ENCODE measurements at places on chromosomes 7 and 10.
A peak's percentile ranks its signal among the peaks of the same experiment; 100 is the strongest.

- DNase-seq, result no peak
These were observed 41.3 kb downstream of the ARID5B start for GRCh38 chr10:61942604-61943461.

GRCh38 chr10:79376078-79376628 is 28.9 kb downstream of the PPIF start:
- no peak for DNase-seq

GRCh38 chr7:139127648-139128047 is 18.1 kb upstream of the ZC3HAV1 start:
- no peak for DNase-seq

DNA sequence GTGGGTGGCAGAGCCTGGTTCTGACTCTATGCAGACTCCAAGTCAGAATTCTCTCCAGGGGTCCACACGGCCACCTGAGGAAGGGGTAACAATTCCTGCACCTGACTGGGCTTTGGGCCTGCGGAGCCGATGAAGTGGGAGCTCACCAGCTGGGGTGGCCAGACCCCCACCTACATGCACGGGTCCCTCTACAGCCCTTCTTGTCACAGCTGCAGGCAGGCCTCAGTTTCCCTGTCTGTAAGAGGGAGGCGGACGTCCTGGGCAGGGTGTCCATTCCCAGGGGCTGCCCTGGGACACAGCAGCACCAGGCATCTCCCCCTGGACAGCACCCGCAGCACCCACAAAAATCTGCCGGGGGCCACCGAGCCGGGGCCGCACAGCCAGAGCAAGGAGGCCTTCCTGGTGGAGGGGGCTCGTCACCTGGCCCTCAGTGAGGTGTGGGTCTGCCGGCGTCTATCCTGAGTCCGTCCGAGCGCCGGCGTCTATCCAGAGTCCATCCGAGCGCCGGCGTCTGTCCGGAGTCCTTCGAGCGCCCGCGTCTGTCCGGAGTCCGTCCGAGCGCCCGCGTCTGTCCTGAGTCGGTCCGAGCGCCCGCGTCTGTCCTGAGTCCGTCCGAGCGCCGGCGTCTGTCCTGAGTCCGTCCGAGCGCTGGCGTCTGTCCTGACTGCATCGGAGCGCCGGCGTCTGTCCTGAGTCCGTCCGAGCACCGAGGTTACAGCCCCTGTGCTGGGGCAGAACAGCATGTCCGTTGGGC is 65.1 kb downstream of the PDGFA start:
- no peak for DNase-seq

- DNase-seq, result no peak
These were observed 22.7 kb downstream of the INPP5A start for GRCh38 chr10:132560241-132560731.

GRCh38 chr10:77678146-77678545 is 40.5 kb upstream of the KCNMA1 start:
- DNase-seq, result no peak

GRCh38 chr7:94396596-94396995 is 1.9 kb downstream of the COL1A2 start:
- DNase-seq, result no peak

DNA sequence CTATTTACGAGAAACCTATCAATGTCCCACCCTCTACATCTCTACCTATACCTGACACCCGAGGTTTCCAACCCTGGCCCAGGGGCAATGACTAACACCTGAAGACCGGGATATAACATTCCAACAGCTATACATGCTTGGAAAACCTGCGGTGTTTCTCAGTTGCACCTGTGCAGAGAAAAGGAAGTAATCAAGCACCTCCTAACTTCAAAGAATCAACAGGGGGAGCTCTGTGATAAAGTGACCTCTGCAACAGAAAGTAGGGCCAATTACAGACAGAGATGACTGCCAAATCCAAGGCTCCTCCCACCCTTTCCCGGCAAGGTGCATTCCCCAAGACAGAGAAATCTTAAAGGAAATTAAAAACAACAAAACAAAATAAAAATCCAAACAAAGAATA is 41.3 kb downstream of the CCDC6 start:
- DNase-seq, result no peak

GRCh38 chr7:11343818-11344413 is 370.2 kb downstream of the PHF14 start:
- peak; percentile 29 for DNase-seq

- no peak for DNase-seq
These were observed 9.4 kb downstream of the HNRNPF start for GRCh38 chr10:43399320-43400310.

DNA sequence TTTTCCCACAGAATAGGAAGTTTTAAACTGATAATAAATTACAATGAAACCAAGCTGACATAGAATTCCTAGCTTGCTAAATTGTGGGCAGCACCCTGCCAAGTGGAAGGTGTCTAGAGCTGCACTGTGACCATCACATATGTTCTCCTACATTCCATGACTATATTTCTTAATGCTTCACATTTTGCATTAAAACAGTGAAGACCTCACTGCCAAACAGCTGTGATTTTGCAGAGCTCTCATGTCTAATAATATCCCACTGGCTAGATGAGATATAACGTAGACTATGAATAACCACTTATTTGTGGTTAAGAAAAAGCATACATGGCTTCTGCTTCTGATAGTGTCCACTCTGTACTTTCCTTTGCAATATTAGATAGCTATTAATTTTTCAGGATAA is 228.3 kb upstream of the TEX47 start:
- no peak for DNase-seq

- peak; percentile 26 for DNase-seq
These were observed 21.8 kb downstream of the RPA3 start for GRCh38 chr7:7696458-7697119.

DNA sequence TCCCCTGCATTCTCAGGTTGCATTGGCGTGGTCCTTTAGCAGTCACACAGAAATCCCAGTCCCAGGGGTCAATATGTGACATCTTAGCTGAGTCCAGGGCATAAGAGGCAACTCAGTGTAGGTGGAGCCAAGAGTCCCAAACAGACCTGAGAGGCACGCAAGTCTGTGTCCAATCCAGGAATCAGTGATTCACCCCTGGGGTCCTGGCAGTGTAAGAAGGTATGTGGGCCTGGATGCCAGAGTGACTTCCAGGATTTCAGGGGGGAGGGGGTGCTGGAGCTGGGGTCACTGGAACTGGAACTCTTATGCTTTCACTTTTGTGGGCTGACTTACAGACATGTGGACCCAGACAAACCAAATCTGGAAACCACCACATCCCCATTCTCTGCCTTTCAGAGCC is 26.8 kb downstream of the FRMPD2 start:
- DNase-seq, result peak; percentile 11

DNA sequence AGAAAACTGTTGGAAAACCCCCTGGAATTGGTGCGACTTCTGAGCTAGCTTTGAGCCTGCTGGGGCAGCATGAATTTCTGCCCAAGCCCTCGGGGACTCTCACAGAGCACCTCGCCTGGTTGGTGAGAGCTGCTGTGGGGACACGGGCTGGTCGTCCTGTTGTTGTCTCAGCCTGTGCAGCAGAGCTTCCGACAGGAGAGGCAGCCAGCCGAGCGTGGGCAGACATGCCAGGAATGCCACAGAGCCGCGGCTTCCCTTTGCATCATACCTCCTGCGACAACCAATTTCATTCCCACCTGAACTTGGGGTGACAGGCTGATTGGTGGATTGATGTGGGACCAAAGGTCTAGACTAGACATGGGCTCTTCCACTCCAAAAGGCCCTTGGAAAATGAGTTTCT is 60.2 kb upstream of the NRBF2 start:
- no peak for DNase-seq

GRCh38 chr7:33973231-33974015 is 68.1 kb downstream of the BMPER start:
- DNase-seq, result no peak

DNA sequence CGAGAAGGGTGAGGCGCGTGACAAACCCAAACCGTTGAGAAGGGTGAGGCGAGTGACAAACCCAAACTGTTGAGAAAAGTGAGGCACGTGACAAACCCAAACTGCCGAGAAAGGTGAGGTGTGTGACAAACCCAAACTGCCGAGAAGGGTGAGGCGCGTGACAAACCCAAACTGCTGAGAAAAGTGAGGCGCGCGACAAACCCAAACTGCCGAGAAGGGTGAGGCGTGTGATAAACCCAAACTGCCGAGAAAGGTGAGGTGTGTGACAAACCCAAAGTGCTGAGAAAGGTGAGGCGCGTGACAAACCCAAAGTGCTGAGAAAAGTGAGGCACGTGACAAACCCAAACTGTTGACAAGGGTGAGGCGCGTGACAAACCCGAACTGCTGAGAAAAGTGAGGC is 25.0 kb downstream of the ESYT2 start:
- DNase-seq, result no peak

- no peak for DNase-seq
These were observed 126.4 kb upstream of the GHITM start for GRCh38 chr10:84012831-84013458.

DNA sequence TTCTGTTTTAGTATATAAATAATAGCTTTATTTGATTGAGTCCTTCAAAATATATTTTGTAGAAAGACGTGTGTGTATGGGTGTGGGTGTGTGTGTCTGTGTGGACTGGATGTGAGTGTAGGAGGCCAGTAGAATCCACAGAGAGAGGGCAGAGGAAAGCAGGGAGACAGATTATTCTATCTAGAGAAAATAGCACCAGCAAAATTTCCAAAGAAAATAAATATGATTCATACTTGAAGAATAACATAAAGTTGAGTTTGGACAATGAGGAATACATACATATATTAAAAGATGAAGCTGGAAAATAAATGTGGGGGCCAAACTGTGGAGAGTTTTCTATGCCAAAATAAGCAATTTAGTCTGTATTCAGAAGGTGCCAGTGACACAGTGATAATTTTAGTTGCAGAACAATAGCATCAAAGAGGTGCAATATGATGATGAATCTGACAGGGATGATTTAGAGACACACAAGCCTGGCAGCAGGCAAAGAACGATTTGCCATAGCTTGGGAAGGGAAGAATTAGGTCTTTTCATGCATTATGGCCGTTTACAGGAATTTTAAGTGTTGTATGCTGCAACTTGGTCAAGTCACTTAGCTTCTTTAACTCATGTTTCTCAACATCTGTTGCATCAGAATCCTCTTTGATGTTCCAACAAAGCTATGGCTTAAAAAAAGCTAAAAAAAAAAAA is 121.3 kb downstream of the SEMA3A start:
- peak; percentile 21 for DNase-seq

- DNase-seq, result no peak
These were observed 936 bp upstream of the TCERG1L start for GRCh38 chr10:131312478-131312836.

DNA sequence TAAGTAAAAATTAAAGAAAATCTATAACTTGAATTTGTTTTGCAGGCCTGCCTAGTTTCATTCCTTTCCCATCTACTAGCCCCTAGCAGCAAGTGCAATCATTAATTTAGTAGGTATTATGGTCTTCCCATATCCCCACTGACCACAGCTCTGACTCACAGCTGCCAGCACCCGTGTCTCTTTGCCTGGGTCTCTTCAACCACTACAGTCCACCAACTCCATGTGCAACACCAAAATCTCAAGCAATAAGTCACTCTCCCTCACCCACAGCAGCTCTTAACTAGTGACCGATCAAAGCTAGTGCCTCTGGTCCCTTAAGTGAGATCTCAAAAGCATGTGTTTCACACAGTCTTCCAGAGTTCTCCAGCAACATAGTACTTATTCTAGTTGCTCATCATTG is 26.0 kb upstream of the THSD7A start:
- no peak for DNase-seq

DNA sequence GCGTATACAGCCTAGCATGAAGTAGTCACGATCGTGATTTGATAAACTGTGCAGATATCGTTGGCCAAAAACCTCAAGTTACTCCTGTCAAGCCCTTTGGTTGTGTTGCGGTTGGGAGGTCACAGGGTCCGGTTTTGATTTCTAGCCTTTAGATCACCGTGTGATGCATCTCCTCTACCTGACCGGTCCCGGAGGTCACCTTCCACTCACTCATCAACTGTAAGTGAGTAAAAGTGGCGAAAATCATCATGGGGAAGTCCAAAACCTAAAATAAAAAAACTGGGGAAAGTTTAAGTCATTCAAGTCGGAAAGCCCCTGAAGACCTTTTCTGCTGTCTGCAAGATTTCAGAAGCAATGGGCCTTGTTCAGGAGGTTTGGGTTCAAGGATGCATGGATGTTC is 62.8 kb downstream of the ADARB2 start:
- DNase-seq, result no peak

Measured in stromal cell of bone marrow (primary cell).